ENCODE measurements at places on chromosomes 2 and 18. TPM values are rescaled to one million over a fixed set of nuclear protein-coding genes. Genes with fewer than 3 reads are reported as not detected.

DNA sequence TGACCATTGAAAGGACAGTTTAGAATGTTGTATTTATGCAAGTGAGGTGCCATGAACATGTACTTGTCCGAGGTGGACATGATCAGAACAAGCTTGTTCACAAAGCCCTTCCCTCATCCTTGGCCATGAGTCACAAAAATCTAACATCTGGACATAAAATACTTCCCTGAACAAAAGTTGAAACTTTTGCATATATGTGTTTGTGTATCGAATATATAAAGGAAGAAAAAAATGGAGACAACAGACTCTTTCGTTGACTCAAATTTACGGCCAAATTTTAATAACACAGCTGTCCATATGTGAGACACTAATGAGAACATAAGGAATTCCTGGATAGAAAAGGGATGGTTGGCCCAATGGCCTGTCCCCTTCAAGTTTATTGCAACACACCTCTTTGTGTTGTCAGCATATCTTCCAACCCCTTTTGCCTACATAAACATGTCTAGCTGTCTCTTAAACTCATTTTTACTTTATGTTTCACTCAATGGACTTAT, 19.4 kb upstream of the ZEB2 start:
- no peak for DNase-seq

Gene PRSS56
- total RNA-seq: not detected

GRCh38 chr2:69164061-69164778, 151.2 kb downstream of the ANTXR1 start:
- no peak for DNase-seq

- DNase-seq: no peak
Observed at GRCh38 chr2:1756456-1756855, 12.1 kb upstream of the PXDN start.

DNA sequence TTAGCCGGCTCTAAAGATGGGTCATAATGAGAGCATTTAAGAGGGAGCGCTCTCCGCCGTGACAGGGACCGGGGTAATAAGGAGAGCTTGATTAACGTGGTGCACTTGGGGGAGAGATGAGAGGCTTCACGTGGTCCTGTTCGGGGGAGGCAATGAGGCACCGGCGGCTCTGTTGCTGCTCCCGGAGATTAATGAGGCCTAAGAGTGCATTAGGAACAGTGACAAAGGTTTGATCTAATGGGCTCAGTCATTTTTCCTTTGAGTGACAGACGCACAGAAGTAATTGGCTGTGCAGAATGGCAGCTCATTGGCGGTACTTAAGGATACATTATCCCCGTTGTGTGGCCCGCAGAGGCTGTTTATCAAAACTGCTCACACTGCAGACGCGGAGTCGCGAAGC, 250.7 kb downstream of the GBX2 start:
- no peak for DNase-seq

GRCh38 chr2:97869722-97870346, 125.9 kb downstream of the TMEM131 start:
- no peak for DNase-seq

Gene LHCGR
- not detected for total RNA-seq

Gene TDRD15
- total RNA-seq: not detected

GRCh38 chr2:42029639-42030199, 18.1 kb upstream of the PKDCC start:
- DNase-seq: no peak

DNA sequence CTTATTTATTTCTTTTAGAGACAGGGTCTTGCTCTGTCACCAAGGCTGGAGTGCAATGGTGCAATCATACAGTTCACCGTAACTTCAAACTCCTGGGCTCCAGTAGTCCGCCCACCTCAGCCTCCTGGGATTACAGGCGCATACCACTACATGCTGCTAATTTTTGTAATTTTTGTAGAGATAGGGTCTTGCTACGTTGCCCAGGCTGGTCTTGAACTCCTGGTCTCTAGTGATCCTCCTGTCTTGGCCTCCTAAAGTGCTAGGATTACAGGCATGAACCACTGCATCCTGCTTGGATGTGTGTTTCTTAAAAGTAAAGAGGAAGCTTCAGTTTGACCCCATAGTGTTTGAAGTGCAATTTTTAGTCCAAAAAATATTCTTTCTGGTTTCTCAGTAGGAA, 105.0 kb upstream of the KIF5C start:
- no peak for DNase-seq

DNA sequence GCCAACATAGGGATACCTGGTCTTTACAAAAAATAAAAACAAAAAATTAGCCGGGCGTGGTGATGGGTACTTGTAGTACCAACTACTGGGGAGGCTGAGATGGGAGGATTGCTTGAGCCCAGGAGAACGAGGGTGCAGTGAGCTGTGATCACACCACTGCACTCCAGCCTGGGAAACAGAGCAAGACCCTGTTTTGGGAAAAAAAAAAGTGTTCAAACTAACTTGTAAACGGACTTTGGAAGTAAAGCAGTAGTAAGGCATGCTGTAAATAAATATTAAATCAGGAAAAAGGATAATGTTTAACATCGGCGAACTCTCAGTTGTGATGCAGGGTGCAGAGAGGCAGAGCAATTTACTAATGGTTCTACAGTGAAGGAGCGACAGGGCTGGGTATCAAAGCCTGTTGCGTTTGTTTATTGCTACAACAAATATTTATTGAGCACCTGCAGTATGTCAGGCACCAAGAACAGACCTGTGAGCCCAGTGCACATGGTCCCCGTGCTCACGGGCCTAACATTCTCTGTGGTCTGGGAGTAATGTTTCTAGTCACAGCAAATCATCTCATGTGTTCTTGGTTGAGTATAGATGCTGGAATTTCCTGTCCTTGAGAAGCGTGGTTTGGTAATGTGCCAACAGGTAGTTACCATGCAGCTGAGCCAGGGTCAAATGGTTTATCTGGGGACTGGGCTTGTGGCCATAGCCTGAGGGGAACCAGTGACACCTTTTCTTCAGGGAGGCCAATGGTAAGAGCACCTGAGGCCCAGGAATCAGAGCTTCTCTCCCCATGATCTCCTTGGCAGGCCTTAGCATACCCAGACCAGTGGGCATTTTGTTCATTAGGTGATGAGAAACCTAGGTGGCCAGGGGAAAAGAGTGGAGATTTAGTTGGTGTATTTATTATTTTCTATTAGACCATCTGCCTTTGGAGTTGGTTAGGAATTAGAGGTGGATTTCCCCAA, 27.9 kb upstream of the GREB1 start:
- no peak for DNase-seq

Gene CD207
- not detected for total RNA-seq

Gene AFF3
- 1.9 TPM for total RNA-seq

DNA sequence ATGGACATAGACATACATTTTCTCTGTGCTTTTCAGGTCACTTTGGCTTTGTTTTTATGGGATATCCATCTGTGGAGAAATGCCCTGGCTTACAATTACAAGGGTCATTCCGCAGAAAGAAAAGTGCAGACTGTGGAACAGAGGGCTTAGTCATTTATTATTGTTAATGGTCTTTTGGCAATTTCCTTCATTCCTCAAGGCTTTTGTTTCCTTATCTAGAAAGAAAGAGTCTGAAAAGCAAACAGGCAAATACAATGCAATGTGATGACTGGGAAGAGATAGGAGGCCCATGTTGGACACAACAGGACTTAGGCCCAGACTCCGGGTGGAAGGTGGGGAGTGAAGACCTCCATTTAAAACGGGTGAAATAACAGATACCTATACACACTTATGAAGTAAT, 129.5 kb upstream of the CAVIN2 start:
- no peak for DNase-seq

GRCh38 chr2:23772056-23772455, 154.9 kb downstream of the ATAD2B start:
- no peak for DNase-seq

Gene CD8A
- not detected for total RNA-seq
